ENCODE measurements at places on chromosomes 13 and 19. TPM values are rescaled to one million over a fixed set of nuclear protein-coding genes. Genes with fewer than 3 reads are reported as not detected.

- DNase-seq, result no peak
These were observed 1.0 kb upstream of the SLC7A10 start for GRCh38 chr19:33226550-33227241.

- no peak for DNase-seq
These were observed 74.2 kb downstream of the COL4A1 start for GRCh38 chr13:110232756-110233155.

- DNase-seq, result no peak
These were observed 5.5 kb upstream of the GALP start for GRCh38 chr19:56170261-56170660.

- no peak for DNase-seq
These were observed 30.2 kb downstream of the PDCD5 start for GRCh38 chr19:32611161-32611560.

STX10 gene
- 106 TPM for total RNA-seq

- no peak for DNase-seq
These were observed 10.5 kb downstream of the SYT3 start for GRCh38 chr19:50629194-50629593.

- no peak for DNase-seq
These were observed 155.6 kb downstream of the TM9SF2 start for GRCh38 chr13:99656844-99657381.

DNA sequence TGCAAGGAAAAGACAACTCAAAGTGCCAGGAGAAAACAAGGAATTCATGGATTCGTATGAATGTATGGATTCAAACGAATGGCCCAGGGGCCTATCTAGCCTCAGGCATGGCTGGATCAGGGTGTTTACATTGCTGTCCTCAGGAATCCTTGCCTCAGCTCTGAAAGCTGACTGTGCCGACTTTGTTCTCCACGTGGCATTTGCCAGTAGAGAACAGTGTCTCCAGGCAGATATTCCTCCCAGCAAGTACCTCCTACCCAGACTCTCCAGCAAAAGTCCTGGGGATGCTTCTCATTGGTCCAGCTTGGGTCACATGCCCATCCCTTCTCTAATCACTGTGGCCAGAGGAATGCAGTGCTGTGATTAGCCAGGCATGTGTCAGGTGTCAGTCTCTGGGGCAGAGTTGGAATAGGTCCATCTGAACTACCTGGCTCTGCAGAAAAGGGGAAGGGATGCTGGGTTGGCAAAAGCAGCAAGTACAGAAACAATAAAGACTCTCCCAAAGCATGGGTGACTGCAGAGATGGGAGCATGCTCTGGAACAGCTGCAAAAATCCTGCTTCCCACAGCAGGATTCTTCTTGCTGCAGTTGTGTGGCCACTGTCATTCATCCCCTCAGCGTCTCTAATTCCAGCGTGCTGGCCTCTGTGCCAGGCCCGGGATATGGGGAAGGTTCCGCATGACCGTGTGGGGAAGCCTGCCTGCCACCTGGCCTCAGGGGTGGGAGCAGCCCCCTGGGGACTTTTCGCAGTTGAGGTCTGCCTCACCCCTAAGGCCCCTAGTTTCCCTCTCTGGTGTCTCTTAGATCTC lies 30.0 kb downstream of the CCNE1 start:
- DNase-seq, result peak; percentile 75

DNA sequence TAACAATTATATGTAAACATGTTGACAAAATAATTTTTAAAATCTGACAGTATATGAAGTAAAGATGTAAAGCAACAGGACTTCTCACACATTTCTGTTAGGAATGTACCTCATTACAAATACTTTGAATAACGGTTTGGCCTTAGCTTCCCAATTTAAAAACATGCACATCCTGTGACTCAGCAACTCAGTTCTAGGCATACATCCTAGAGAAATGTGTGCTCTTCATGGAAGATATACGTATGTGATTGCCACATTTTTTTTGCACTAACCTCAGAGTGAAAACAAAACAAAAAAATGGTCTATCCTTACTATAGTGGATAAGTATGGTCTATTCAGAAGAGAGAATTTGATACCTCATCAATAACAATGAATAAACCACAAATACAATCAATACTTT lies 314.6 kb downstream of the LIG4 start:
- no peak for DNase-seq

- DNase-seq, result peak; percentile 43
These were observed 2.2 kb downstream of the MADCAM1 start for GRCh38 chr19:498511-498891.

GRCh38 chr13:30364876-30365275 lies 57.4 kb upstream of the UBE2L5 start:
- DNase-seq, result no peak

DNA sequence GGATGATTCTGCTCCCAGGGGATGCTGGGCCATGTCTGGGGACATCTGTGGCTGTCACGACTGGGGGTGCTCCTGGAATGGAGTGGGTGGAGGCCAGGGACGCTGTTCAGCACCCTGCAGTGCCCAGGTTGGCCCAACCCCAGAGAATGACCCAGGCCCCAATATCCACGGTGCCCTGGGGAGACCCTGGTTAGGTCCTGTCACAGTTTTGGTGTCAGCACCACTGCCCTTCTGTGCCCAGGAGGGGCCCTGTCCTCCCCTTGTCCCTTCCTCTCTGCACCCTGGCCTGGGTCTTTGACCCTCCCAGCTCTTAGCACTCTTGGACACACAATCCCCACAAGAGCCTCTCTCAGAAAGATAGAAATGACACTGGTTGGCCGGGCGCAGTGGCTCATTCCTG lies 85.3 kb downstream of the GADD45B start:
- DNase-seq, result no peak

DNA sequence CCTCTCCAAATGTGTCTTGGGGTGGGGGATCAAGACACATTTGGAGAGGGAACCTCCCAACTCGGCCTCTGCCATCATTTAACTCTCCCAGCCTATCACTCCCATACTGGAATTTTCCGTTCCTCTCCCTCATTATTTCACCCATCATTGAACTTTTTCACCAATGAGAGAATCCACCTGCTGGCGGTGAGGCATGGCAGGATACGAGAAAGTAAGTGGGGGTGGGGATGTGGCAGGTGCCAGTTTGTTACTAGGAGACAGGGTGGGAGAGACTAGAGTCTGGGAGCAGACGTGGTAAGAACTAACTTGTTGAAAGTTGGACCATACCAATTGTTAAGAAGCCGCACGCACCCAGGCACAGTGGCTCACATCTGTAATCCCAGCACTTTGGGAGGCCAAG lies 6.9 kb downstream of the GIPR start:
- DNase-seq, result no peak

DNA sequence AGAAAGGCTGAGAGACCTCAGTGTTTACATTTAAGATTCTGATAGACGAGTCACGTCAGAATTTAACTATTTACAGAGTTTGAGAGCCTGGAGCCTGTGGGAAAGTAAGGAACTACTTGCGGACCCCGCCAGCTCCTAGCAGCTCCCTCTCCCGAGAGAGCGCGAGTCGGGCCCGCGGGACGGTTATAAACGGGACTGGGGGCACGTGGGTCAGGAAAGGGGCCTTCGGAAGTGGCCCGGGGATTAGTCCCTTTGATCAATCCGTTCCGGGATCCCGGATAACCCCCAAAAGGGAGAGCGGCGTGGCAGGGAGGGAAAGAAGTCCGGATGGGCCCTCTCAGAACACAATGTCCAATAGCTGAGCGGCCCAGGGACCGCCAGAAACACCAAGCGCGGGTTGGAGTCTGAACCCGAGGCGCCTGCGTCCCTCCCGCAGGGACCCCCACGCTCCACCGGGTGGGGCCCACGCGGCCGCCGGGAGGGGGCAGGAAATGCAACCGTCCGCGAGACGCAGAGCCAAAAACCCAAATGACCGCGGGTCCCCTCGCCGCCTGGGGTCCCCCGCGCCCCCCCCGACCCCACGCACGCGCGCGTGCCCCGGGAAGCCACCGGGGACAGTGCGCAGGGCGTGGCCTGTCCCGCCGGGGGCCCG lies 3.6 kb downstream of the ZIC5 start:
- no peak for DNase-seq

RPL28 gene
- total RNA-seq, result 243 TPM

DNA sequence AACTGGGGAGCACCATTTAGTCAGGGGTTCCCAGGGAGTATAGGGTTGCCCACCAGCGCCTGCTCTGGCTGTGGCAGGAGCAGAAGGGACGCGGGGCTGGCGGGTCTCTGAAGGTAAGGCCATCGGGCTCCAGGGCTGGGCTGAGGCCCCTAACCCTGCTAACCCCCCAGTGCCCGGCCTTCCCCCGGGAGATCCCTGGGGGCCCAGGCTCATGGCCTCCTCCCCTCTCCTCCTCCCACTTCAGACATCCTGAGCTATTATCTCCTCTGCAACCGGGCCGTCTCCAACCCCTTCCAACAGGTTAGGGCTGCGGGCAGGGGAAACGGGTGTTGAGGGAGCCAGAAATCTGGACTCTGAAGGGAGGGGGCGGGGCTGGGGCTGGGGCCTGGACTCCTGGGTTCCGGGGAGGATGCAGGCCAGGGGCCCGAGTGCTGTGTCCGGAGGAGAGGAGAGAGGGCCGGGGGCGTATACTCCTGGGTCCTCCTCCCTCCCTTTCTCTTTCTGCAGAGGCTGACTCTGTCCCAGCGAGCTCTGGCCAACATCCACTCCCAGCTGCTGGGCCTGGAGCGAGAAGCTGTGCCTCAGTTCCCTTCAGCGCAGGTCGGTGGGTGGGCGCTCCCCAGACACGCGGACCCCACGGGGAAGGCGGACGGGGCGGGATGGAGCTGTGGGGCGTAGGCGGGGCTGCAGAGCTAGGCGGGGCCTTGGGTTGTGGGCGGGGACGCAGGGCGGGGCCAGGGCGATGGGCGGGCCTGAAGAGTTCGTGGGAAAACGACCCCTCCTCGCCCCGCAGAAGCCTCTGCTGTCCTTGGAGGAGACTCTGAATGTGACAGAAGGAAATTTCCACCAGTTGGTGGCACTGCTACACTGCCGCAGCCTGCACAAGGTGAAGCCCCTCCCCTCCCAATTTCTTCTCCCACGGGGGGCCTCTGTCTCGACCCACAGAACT lies 15.3 kb downstream of the TTYH1 start:
- no peak for DNase-seq

DNA sequence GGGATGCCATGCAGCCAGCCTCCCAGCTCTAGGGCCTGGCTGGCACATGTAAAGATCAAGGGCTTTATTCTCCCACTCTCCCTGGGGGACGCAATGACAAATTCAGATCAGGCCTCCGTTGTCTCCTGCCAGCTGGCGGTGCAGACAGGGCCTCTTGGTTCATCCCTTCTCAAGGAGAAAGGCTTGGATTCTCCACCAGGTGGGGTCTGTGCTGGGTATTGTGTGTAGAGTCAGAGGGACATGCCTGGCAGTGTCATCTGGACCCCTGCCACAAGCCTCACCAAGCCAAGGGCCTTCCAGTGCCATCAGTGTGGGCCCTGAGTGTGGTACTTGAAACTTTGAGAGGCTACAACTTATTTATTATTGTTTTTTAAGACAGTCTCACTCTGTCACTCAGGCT lies 8.4 kb upstream of the PTPRS start:
- no peak for DNase-seq

ZNF320 gene
- 13.3 TPM for total RNA-seq

DNA sequence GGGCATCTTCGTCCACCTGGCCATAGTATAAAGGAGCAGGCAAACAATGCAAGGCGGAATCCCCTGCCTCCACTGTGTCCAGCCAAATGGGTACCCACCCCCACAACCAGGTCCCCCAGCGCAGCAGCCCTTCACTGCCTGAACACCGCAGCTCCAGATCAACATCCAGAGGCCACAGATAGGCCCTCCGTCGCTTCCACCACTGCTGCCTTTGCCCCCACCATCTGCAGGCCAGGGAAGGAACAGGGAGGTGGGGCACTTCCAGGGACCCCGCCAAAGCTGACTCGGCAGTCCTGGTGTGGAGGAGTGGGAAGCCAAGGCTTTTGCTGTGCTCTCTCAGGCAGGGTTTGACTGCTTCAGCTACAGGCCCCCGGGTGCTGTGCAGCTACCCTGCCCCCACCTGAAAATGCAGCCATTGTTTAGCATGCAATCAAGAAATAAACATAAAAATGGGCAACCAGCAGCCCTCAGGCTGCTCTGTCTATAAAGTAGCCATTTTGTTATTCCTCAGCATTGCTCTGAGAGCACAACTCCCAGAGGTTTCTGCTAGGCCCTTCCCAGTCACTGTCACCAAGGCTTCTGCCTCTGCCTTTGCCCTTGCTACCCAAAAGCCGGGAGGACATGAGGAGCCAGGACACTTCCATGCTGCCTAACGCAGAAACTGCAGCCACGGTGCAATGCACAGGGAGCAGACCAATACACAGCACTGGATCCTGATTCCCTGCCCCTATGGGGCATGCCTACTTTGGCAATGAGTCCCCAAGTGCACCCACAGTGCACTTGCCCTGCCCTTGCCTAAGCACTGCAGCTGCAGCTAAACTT lies 733.2 kb upstream of the KLHL1 start:
- DNase-seq, result no peak
